Kidney epithelial cell (primary cell): ENCODE measurements at places on chromosomes 2 and 18.

- DNase-seq = no peak
Measured at GRCh38 chr18:21242780-21243401, 859 bp downstream of the GREB1L start.

DNA sequence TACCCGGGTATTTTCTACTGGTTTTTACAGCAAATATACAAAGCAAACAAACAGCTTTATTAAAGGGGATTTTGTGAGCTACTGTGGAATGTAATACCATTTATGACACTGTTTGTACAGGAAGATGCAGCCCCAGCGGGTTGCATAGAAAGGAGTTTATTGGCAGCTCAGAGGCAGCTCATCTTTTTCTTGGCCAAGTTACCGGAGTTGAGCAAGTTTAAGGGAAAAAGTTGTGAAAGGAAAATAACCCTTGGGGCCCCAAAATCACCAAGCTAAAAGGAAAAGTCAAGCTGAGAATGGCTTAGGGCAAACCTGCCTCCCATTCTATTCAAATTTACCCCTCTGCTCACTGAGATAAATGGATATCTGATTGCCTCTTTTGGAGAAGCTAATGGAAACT, 60.8 kb downstream of the MOB4 start:
- no peak for DNase-seq

GRCh38 chr2:16625759-16626158, 39.9 kb downstream of the CYRIA start:
- DNase-seq = no peak

DNA sequence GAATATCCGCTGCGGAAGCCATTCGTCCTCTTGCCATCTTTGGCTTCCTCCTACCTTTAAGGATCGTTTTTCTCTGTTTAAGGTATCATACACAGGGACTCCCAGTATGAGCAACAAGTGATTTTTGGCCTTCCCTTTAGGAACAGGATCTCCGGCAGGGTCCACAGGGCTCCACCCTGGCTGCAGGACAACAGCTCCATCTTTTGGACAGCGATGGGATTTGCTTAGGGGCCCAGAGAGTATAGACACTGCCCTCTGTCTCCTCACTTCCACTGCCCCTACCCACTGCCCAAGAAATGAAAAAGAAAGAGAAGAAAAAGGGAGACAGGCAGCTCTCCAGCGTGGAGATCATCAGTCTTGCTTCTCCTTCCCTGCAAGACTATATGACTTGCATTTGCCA, 224.5 kb downstream of the UXS1 start:
- DNase-seq = no peak

- DNase-seq = no peak
Measured at GRCh38 chr2:173249661-173250641, 104.7 kb upstream of the CDCA7 start.

DNA sequence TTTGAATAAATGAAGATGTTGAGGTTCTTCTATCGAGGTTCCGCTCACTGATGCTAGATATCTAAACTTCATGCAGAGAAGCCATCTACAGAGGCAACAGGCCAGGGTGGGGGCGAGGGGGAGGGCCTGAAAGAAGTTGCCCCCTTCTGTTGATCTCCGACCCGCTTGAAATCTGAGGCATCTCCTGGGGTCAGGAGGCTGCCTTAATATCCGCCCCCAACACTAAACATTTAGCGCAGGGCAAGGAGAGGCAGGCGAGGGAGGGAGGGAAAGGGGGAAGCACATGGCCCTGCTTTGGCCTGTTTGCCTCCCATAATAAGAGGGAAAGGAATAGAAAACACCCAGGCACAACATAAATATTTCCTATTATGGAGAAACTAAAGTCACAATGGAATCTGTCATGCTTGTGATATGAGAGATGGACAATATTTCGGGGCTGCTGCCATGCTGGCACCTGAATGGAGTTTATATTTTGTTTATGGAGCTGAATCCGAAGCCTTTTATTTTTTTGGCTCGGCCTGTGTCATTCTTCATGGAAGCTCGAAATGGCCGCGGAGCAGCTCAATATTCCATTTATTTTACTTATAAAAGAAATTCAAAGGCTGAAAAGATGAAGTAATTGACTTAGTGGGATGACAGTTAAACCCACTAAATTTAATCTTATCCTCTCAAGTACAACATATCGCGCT, 221.1 kb downstream of the INSIG2 start:
- DNase-seq = no peak

- DNase-seq = no peak
Measured at GRCh38 chr2:126932529-126932928, 33.8 kb downstream of the TEX51 start.
